ENCODE measurements at places on chromosomes 11 and 22.
A peak's percentile ranks its signal among the peaks of the same experiment; 100 is the strongest.

DNA sequence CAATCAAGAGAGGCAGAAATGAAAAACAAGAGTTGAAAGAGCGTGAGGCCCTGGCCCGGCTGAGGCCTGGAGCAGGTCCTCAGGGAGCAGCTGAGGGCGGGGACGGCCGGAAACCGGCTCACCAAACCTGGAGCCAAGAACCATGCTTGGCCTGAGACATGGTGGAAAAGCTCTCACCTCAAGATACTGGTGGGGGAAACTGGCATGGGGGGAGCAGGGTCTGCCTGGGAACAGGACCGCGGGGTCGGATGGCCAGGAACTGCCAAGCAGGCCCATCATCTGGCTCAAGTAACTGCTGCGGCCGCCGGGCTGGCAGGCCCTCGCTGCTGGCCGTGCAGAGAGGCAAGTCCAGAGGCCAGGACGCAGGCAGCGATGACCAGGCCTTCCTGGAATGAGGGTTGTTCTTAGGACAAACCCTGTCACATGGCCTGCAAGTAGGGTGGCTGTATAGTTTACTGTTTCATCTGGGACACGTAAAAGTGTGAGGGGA lies 18.9 kb upstream of the WNT11 start:
- DNase-seq, result no peak

GRCh38 chr11:75431533-75432525 lies 1.2 kb downstream of the KLHL35 start:
- no peak for DNase-seq

DNA sequence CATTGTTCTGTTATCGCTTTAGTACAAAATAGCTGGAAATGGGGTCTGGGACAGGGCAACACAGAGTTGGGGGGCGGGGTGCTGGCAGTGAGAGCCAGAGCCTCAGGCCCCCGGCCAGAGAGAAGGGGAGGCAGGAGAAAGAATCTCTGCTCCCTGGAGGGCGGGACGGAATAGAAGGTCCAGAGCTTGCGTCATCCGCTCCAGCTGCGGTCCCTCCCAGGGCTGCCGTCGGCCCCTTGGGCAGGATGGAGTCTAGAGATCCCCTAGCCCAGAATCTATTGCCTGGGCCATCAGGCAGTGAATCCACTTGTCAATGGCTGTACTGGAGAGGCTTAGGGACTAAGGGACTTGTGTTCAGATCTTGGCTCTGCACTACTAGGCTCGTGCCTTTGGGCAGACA lies 5.0 kb downstream of the TP53I11 start:
- DNase-seq, result no peak

DNA sequence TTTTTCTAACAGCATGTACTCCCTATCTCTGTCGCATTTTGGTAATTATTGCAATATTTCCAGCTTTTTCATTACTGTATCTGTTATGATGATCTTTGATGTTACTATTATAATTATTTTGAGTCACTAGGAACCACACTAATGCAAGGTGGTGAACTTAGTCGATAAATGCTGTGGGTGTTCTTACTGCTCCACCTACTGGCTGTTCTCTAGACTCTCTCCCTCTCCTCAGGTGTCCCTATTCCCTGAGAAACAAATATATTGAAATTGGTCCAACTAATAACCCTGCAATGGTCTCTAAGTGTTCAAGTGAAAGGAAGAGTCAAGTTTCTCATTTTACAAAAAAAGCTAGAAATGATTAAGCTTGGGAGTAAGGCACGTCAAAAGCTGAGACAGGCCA lies 10.5 kb downstream of the ARL14EP start:
- DNase-seq, result peak; percentile 49

GRCh38 chr22:50597097-50597496 lies 3.5 kb upstream of the MAPK8IP2 start:
- DNase-seq, result no peak

DNA sequence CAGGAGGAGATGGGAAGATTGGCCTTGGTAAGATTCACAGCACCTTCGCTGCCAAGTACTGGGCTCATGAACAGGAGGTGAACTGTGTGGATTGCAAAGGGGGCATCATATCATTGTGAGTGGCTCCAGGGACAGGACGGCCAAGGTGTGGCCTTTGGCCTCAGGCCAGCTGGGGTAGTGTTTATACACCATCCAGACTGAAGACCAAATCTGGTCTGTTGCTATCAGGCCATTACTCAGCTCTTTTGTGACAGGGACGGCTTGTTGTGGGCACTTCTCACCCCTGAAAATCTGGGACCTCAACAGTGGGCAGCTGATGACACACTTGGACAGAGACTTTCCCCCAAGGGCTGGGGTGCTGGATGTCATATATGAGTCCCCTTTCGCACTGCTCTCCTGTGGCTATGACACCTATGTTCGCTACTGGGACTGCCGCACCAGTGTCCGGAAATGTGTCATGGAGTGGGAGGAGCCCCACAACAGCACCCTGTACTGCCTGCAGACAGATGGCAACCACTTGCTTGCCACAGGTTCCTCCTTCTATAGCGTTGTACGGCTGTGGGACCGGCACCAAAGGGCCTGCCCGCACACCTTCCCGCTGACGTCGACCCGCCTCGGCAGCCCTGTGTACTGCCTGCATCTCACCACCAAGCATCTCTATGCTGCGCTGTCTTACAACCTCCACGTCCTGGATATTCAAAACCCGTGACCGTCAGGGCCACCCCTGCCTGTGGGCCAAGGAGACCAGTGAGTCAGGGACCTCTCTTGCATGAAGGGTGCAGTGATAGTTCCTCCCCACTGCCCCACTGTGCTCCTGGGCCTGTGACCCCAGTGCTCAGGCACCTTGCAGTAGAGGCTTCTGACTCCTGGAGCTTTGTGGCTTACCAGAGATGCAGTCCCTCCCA lies 83.6 kb downstream of the BCR start:
- no peak for DNase-seq

DNA sequence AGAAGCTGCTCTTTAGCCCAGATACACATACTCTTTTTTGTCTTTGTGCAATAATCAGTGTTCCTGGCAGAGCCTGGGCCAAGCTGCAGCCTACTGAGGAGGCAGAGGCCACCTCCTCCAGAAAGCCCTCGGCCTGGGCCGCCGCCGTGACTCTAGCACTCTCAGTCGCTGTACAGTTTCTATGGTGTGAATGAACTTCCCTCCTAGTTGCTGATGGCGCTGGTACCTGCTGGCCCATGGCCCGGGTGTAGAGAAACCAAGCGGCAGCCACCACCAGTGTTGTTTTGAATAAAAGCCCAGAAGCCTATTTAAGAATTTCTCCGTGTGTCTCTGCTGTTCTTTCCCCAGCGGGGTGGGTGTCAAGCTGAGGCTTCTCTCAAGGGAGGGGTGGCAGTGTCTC lies 118.9 kb downstream of the CACNA1I start:
- DNase-seq, result no peak

DNA sequence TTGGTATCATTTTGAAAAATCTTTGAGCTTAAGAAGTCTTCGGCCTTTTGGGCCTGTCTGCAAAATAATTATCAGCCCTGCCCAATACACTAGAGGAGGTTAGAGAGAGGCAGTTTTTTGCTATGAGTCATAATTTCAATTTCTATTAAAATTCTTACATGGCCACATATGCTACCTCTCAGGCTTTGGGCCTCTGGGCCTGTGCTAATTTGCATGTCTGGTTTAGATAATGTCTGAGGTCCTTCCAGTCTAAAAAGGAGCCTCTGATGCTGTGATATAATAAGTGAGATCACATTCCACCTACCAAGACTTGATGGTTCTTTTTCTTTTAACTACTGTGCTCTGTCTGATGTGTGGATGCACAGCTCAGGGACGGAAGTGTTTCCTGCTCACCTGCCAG lies 70.8 kb downstream of the KCNJ1 start:
- DNase-seq, result peak; percentile 87

- no peak for DNase-seq
These were observed 383.0 kb upstream of the NARS2 start for GRCh38 chr11:78957476-78958245.

DNA sequence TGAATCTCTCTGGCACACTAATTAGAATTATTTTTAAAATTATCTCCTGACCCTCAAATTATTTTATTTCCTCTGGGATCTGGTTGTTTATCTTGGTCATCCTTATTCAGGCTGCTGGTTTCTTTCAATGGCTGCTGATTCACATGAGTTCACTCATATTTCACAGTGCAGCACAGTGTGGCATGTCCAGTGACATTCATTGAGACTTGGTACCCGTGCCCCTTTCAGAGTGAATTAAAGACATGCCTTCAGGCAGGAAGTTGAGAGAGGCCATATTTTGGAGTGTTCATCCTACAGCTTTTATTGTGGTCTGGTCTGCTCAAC lies 13.5 kb downstream of the DCPS start:
- DNase-seq, result no peak

GRCh38 chr11:47308050-47308823 lies 38.3 kb downstream of the MADD start:
- DNase-seq, result no peak

GRCh38 chr22:43272301-43272700 lies 70.9 kb downstream of the SCUBE1 start:
- DNase-seq, result no peak

- DNase-seq, result no peak
These were observed 79.3 kb downstream of the MYEOV start for GRCh38 chr11:69373251-69373635.

DNA sequence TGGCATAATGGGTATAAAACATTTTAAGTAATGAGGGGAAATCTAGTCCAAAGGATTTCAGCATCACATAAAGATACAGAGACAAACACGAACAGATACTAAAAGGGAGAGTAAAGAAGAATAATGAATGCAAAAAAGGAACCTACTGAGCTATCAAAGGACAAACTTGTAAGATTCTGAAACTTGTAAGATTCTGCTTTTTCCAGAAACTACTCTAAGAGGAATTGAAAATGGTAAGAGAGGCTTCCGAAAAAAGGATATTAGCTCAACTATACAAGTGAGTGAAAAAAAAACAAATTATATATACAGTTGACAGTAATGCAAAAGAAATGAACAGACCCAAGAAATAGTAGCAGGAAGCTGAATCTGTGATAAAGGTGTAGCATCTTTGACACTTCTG lies 37.7 kb downstream of the POLD3 start:
- DNase-seq, result no peak

GRCh38 chr11:720642-721246 lies 14.7 kb downstream of the EPS8L2 start:
- no peak for DNase-seq

- DNase-seq, result no peak
These were observed 15.4 kb downstream of the XRCC6 start for GRCh38 chr22:41636467-41636866.

GRCh38 chr11:115924744-115925567 lies 420.7 kb upstream of the CADM1 start:
- no peak for DNase-seq

DNA sequence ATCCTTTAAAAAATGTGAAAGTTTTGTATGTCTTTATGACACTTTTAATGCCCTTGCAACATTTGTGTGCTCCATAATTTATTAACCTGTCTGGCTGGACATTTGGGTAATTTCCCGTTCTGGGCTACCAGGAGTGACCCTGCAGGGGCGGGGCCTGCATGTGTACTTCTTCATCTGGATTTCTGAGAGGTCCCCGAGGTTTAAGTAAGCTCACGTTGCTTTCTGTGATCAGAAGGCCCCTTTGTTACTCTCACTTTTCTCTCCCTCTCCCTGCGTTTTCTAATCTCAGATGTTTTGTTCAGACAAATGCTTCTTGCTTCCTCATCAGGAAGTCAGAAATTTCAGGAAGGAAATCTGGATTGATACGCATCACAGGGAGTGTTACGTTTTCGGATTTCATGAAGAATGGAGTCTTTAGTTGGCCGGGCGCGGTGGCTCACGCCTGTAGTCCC lies 78.9 kb upstream of the CRYBB3 start:
- no peak for DNase-seq

DNA sequence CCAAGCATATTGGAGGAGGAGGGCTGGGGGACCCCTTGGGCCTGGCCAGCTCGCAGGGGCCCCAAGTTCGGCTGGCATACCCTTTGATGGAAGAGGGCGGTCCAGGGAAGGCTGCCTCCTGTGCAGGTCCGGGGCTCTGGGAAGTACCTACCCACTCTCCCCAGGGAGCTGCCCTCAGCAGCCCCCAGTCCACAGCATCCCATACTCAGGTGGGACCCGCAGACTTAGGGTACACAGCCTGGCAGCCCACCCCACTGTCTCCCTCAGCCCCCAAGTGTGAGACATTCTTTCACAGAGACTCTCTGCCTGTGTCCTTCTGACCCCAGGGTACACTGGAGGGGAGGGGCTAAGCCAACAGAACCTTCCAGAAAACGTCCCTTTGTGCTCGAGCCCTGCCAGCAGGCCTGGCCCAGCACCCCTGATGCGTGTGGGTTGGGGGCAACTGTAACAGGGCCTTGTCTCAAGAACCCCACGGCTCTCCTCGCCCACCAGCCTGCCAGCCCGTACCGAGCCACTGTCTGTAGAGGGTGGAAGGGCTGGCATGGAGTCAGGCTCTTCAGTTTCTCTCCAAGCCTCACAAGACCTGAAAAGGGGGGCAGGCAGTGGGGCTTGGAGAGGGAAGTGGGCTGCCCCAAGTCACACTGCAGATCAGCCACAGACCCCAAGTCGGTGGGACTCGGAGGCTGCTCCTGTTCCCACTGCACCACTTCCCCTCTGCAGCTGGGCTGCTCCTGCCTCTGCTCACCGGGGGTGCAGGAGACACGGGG lies 7.0 kb upstream of the TNFRSF13C start:
- DNase-seq, result no peak

- DNase-seq, result no peak
These were observed 3.3 kb downstream of the RIC8A start for GRCh38 chr11:210803-211180.

DNA sequence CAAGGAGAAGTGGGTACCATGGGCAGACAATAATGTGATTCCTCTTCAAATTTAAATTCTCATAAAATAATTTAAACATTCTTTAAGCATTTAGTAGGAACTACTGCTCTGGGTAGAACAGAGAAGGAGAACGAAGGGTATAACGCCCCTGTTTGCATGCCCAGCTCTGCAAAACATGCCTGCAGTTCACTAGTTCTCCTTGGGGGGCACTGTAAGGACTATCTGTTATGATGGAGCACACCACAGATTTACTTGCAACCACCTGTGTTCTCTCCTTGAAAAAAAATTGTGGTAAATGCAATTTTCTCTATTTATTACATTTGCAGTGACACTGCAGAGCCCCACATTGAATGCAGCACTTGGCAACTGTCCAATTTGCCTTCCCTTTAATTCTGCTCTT lies 100.3 kb downstream of the GUCY1A2 start:
- DNase-seq, result peak; percentile 60

DNA sequence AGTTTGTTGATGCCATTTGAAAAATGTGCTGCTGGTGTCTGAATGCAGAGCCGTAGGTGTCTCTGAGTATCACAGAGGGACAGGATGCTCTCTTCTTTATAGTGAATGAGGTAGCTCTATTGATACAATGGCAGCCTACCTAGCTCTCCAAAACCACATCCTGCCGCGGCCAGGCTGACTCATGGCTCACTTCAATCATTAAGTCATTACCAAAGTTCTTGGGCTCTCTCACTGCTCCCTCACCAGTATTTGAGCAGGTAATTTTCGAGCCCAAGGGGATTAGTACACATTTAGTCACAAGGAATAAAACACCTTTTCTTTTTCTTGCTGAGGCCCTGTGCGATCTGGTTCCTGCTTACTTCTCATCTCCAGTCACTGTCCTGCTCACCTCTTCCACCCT lies 509.0 kb upstream of the LARGE1 start:
- DNase-seq, result no peak

DNA sequence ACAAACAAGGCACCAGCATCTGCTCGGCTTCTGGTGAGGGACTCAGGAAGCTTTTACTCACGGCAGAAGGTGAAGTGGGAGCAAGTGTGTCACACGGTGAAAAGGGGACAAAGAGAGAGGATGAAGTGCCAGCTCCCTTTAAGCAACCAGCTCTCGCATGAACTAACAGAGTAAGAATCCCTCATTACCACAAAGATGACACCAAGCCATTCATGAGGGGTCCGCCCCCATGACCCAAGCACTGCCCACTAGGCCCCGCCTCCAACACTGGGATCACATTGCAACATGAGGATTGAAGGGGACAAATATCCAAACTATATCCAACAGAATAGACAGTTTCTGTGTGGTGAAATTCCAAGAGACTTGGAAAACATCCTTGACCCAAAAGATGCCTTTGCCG lies 198.2 kb upstream of the POU2AF2 start:
- no peak for DNase-seq

Data from NCI-H526 (cell line).